ENCODE measurements at places on chromosomes 2 and 18. TPM values are rescaled to one million over a fixed set of nuclear protein-coding genes. Genes with fewer than 3 reads are reported as not detected.

The POTEJ gene
- total RNA-seq = not detected

The SATB2 gene
- total RNA-seq = 3.4 TPM

The BCL2 gene
- 0.40 TPM for total RNA-seq

The REEP1 gene
- 0.68 TPM for total RNA-seq

The TUBB8B gene
- not detected for total RNA-seq

The RNF125 gene
- 0.18 TPM for total RNA-seq

The MMADHC gene
- 84.1 TPM for total RNA-seq

The PRKAG3 gene
- not detected for total RNA-seq

The RESP18 gene
- total RNA-seq = not detected

The SAG gene
- total RNA-seq = not detected

The RBM45 gene
- 14.1 TPM for total RNA-seq

The GEN1 gene
- 14.6 TPM for total RNA-seq

Measured in A549 treated with ZK216348 at 1 μM for 4 hours (cell line).